ENCODE measurements at places on chromosomes 1 and 21.

- DNase-seq, result no peak
These were observed 270.4 kb downstream of the KCNJ6 start for GRCh38 chr21:37645848-37646247.

- no peak for DNase-seq
These were observed 145.5 kb upstream of the NRIP1 start for GRCh38 chr21:15210235-15210678.

- no peak for DNase-seq
These were observed 6.3 kb upstream of the PRDM15 start for GRCh38 chr21:41885341-41886024.

DNA sequence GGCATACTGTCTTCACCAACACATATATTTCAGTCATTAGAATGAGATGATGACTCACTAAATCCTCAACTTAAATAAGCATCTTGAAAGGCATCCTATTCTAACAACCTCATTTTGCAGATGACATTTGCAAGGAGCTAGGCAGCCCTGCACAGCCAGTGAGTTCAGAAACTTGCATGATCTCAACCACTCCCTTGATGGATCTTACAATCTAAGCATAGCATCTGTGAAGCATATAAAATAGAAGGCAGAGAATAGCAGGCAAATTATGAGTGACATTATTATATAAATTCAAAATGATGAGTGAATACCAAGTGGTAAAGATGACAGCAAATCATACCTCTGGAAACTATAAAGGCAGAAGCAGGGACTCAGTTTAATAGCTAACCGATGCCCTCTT is 31.6 kb downstream of the KRTAP20-3 start:
- DNase-seq, result no peak

DNA sequence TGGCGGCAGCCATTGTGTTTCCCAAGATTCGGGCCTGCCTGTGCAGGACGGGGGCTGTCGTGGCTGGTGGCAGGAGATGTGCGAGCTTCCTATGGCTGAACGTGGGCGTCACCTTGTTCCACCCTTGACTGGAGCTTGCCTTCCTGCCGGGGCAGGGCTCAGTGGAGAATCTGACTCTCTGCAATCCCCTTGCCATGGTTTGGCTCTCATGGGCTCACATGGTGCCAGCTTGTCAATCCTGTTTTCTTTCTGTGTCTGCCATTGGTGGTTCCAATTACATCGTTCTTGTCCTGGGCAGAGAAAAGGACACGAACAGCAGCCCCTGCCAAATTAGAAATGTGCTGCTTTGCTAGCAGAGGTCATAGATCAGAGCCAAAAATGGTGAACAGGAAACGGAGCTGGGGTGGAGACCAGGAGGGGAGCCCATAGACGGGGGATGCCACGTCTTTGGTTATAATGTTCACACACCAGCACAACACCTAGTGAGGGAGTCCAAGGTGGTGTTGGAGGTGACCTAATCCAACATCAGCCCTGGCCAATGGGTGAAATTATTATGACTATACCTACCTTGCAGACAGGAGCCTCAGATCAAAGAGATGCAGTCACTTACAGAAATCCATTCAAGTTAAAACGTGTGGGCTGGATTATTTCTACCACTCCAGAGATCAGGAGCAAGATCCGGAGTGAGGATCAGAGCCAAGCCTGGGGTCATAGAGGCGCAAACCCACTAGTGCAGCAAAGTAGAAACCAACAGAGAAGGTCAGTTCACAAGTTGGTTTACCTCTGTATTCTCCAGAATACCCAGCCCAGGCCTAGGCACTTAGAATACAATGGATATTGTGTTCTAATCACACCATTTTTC is 253.1 kb downstream of the SIPA1L2 start:
- no peak for DNase-seq

GRCh38 chr1:183152180-183152579 is 33.9 kb upstream of the LAMC2 start:
- no peak for DNase-seq

DNA sequence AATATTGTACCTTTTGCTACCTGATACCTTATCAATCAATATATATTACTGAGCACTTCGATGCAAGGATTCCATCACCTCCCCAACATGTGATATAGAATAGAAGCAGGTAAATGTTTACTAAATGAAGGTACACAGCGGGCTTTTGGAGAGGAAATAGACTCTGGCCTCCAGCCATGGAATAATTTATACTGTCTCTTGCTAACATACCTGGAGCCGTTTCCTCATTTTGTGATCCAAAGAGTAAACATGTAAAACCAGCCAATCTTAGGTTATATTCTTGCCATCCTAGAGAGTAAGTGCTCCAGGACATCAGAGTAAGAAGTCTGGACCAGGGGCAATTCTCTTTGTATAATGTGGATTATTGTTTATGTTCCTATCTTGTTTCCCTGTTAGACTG is 39.4 kb downstream of the NDUFS5 start:
- no peak for DNase-seq

DNA sequence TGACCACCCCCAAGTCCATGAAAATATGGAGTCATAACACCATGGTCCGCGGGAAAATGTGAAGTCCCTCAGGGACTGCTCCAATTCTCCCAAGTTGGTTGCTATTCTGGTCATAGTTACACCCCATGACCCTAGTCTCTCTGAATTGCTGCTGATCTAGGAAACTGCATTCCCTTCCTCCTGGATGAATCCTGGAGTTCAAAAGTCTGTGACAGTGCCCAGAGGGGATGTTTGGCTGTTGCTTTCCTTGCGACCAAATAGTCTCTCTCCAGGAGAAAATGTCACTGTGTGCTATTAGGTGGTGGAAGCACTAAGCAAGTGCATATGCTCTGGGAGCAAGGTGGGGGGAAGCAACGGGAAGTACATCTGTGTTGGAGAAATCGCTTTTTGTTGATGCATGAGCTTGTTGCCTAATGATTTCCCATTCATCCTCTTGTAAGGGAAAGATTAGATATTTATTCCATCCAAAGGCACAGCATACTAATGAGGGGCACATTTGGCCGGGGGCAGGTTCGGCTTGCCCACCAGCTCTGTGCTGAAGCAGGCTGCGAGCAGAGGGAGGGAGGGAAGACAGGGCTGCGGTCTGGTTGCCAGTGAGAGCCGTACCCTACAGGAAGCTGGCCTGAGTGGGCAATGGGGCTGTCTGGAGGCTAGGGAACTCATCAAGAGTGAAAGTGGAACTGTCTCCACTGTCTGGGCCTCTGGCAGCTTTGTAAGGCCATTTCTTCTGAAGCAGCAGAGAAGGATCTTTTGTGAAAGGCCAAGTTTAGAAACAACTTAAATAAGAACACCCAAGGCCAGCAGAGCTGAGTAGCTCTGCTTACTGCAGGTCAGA is 27.2 kb downstream of the SYT6 start:
- DNase-seq, result no peak

GRCh38 chr1:232969799-232970198 is 19.4 kb downstream of the NTPCR start:
- no peak for DNase-seq

DNA sequence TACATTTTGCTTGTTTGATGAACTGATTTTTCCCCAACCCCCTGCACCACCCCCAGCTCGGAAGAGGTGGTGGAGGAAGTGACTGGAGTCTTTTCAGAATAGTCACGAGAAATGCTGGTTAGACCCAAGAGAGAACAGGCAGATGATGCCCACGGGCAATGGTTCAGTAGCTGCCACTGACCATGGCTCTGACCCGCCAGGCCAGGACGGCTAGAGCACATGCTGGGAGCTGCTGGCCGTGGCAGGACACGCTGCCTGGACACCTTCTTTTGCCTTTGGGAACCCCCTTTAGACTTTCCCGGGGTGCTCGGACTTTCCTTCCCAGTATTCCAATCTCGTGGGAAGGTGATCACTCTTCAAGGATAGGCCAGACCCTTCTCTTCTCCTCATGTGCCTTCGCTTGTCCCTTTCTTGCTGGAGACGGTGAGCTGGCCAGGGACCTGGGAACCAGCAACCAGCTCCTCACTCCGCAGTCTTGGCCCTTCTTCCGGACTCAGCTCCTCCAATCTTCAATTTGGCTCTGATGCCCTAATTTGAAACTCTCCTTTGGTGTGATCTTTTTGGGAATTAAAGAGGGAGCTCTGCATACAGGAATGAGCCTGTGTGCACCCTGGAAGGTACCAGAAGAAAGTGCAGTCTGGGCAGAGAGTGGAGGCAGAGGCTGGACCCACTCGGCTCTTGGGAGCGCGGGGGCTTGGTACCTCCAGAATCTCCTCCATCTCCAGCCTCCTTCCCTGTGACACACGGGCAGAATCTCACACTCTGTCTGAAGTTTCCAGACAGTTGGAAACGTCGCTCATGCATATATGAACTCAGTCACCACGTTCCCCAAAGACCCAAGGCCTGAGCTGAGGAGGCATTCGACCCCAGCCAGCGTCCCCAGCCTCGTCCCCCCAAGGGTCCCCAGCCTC is 4.0 kb upstream of the PDE9A start:
- DNase-seq, result no peak

GRCh38 chr21:36126621-36127110 is 8.2 kb upstream of the CBR3 start:
- DNase-seq, result no peak

GRCh38 chr1:38076455-38076854 is 29.9 kb upstream of the POU3F1 start:
- DNase-seq, result no peak

GRCh38 chr1:58768971-58769808 is 14.7 kb downstream of the JUN start:
- peak; percentile 40 for DNase-seq

DNA sequence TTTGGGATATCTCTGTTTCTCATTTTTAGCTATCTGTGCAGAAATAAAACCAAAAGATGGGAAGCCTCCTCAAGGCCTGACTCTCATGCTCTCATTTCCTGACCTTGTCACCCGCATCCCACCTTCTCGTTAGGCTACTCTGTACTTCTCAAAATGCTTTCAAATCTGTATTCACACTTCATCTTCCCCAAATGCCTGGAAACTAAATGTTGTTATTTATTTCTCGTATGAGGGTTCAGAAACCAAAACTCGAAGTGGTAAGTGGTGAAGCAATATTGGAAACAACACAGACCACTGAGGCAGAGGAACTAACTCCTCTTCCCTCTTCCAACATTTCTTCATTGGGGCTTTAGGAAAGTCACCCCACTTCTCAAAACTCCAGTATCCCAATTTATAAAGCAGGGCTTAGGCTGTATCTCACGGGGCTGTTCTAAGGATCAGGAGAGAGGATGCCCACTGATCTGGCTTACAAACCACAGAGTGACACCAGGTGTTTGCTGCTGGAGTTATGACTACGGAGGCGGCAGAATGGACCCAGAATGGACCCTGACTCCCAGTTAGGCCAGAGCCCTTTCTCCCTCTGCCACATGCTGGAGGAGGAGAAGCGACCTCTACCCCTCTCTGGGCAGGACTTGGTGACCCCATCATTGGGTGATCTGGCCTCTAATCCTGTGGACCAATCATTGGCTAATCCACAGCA is 3.5 kb downstream of the SLAMF7 start:
- DNase-seq, result no peak

DNA sequence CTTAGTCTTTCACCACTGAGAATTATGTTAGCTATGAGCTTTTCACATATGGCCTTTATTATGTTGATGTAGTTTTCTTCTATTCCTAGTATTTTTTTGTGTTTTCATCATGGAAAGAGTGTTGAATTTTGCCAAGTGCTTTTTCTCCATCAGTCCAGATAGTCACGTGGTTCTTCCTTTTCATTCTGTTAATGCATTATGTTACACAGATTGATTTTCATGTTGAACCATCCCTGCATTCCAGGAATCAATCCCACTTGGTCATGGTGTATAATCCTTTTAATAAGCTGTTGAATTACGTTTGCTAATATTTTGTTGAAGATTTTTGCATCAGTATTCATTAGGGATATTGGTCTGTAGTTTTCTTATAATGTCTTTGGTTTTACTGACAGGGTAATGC is 17.7 kb downstream of the FHAD1 start:
- DNase-seq, result no peak

- no peak for DNase-seq
These were observed 69.2 kb upstream of the KIF26B start for GRCh38 chr1:245085508-245086095.

- peak; percentile 78 for DNase-seq
These were observed 430 bp downstream of the RBM15 start for GRCh38 chr1:110339407-110340206.

- no peak for DNase-seq
These were observed 411.0 kb downstream of the CAMTA1 start for GRCh38 chr1:7196036-7196911.

GRCh38 chr21:36159356-36159921 is 2.8 kb downstream of the DOP1B start:
- DNase-seq, result no peak

DNA sequence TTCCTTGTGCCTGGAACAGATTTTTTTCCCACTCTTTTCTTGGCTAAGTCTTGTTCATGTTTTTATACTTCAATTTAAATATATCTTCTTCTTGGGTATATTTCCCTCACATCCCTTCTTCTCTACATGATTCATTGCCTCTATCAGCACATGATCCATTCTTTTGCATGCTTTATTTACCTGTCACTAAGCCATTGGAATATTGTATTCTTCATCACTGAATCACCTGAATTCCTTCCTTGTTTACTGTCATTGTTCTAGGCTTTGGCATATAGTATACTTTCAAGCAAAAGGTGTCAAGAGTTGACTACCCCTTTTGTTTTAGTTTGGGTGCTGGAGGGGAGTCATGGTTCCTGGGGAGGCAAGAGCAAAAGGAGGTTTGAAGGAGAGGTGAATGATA is 464.5 kb upstream of the LRRC7 start:
- DNase-seq, result no peak

GRCh38 chr1:95017775-95018174 is 55.0 kb downstream of the ALG14 start:
- DNase-seq, result no peak

GRCh38 chr1:15938628-15939161 is 37.2 kb downstream of the ZBTB17 start:
- DNase-seq, result no peak

DNA sequence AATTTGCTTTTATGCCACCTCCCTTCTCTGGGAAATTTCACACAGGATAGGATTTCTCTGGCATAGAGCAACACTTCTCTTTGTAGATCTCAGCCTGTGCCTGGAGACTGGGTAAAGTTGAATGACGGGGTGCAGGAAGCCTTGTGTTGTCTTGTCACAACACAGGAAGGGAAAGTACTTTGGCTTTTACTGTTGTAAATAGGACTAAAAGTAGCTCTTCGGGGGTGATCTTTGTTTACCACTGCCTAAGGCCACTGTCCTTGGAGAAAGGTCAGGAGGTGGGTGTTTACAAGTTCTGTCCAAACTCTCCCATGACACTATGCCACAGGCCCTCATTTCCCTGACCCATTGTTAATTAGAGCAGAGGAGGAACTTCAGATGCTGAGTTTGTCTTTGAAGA is 139.7 kb downstream of the FGGY start:
- DNase-seq, result no peak
